Fibroblast of skin of left biceps (primary cell): ENCODE measurements at places on chromosomes 7 and 10.
A peak's percentile ranks its signal among the peaks of the same experiment; 100 is the strongest.

GRCh38 chr10:8238986-8239385 is 184.5 kb downstream of the GATA3 start:
- no peak for DNase-seq

- no peak for DNase-seq
Measured at GRCh38 chr10:24390746-24391145, 181.8 kb downstream of the KIAA1217 start.

GRCh38 chr7:33711231-33712019 is 193.9 kb upstream of the BMPER start:
- DNase-seq, result no peak

- no peak for DNase-seq
Measured at GRCh38 chr10:42979181-42979580, 97.7 kb upstream of the RET start.

GRCh38 chr7:26321435-26321834 is 29.8 kb downstream of the SNX10 start:
- DNase-seq, result no peak

- peak; percentile 73 for DNase-seq
Measured at GRCh38 chr10:82668221-82668895, 793.4 kb downstream of the NRG3 start.

DNA sequence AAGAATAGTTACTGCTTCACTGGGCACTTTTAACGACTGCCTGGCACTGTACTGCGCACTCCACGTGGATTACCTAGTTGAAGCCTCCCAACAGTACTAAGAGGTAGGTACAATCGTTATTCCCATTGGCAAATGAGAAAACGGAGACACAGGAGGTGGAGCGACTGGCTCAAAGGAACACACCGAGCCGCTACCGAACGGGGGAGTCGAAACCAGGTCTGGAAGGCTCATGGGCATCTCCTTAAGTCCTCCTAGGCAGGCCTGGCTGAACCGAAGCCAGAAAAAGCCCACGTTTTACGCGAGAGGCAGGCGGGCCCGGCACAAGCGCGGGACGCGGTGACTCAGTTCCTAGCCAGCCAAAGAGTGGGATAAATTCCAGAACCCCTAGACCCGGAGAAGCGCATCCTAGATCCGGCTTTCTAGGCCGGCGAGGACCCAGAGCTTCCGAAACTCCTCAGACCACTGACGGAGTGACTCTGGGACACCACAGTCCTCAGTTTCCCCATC is 472 bp downstream of the PDAP1 start:
- DNase-seq, result peak; percentile 25

GRCh38 chr10:86855513-86855912 is 99.1 kb downstream of the BMPR1A start:
- no peak for DNase-seq

- DNase-seq, result no peak
Measured at GRCh38 chr10:110355141-110355831, 50.6 kb upstream of the SMNDC1 start.

DNA sequence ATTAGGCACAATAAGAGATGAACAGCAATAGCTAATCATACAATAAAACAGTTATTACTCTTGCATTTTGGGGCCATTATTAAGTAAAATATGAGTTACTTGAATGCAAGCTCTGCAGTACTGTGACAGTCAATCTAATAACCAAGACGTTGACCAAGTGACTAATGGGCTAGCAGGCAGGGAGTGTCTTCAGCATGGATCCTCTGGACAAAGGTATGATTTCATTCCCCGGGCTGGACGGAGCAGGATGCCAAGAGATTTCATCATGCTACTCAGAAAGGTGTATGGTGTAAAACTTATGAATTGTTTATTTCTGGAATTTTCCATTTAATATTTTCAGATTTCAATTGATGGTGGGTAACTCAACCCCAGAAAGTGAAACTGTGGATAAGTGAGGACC is 80.9 kb downstream of the SHH start:
- no peak for DNase-seq

GRCh38 chr10:3714531-3714930 is 70.5 kb downstream of the KLF6 start:
- no peak for DNase-seq

GRCh38 chr7:133704453-133704852 is 422.7 kb upstream of the LRGUK start:
- no peak for DNase-seq

- DNase-seq, result no peak
Measured at GRCh38 chr7:71457846-71458590, 326.1 kb downstream of the GALNT17 start.

DNA sequence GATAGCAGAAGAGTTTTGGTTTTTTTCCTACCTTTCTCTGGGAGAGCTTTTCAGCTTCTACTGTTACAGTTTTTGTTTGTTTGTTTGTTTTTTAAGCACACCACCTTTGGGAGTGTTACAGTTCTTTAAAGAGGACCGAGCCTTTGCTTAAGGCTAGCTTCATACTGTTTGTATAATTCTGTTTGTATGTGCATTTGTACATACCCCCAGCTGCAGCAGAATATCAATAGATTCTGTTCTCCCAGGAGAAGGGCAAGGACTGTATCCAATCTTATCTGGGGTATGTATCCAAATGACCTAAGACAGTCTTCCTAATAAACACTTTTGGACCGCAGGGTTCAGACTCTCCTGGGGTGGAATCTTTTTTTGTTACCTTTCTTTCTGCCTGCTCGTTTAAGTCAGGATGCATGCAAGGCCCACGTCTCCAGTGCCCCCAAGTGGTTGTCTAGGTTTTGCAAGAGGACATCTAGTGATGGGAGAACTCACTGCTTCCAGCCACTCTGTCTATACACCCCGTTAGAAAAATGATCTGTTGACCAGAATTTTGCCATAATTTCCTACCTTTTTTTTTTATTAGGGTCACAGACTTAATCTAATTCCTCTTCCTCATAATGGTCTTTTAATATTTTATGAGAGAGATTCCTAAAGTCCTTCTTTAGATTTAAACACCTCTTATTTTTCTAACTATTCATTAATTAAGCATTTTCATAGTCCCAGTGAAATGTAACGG is 23.9 kb downstream of the NRF1 start:
- DNase-seq, result no peak

GRCh38 chr10:35493196-35494118 is 111.7 kb upstream of the GJD4 start:
- no peak for DNase-seq

GRCh38 chr10:95309958-95310357 is 19.2 kb upstream of the PDLIM1 start:
- no peak for DNase-seq

GRCh38 chr7:128117691-128118090 is 86.5 kb upstream of the LRRC4 start:
- no peak for DNase-seq
